ENCODE measurements at places on chromosomes 16 and 17.

DNA sequence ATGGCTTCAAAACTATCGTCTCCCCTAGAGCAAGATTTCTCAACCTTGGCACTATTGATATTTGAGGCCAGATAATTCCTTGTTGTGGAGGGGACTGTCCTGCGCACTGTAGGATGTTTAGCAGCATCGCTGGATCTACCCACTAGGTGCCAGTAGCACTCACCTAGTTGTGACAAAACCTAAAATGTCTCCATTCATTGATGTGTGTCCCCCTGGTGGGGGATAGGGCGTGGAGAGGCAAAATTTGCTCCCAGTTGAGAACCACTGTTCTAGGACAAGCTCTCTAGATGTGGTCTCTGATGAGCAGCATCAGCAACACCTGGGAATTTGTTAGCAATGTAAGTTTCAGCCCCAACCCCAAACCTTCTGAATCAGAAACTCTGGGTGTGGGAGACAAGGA is 259.0 kb downstream of the XYLT1 start:
- peak; percentile 6 for DNase-seq

- DNase-seq, result no peak
Observed at GRCh38 chr17:80613732-80614071, 69.1 kb downstream of the RPTOR start.

- peak; percentile 16 for DNase-seq
Observed at GRCh38 chr16:165539-166374, at the start of gene HBM. TSS of gene HBM (plus strand) at chr16:165978. CDS start at chr16:165998, 20 bp downstream.

DNA sequence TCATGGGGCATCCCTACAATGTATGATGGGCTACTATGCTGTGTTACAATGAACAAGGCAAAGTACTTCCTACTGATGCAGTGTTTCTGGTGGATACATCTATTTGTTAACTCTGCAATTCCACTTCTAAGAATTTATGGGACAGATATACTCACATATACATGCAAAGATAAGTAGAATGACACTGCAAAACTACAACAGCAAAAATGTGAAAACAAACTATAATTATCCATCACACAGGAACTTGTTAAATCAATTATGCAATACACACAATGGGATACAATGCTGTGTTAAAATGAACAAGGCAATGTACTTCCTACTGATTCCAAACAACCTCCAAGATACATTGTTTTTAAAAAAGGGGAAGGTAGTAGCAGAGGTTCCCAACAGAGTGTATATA is 3.2 kb downstream of the DDX52 start:
- DNase-seq, result no peak

- no peak for DNase-seq
Observed at GRCh38 chr16:50861970-50862411, 120.1 kb downstream of the CYLD start.

DNA sequence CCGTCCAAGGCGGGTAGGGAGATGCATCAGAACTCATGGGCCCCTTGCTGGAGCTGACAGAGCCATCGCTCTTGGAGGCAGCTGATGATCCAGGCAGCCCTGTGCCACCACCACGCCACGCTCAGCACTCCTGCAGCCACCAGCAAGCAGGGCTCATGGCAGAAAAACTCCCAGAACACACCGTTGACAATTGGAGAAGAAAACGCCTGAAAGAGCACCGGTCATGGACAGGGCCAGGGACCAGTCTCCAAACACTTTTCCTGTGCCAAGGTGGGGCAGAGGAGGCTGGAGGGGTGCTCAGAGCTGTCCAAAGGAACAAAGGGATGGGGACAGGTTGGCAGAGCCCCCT is 132.2 kb downstream of the FOXL1 start:
- no peak for DNase-seq

All from stimulated activated CD4-positive, alpha-beta T cell treated with anti-CD3 and anti-CD28 coated beads, Interleukin-4, amount 100 ng/mL, for 4 hours (primary cell).